ENCODE measurements at places on chromosomes 11 and 22. TPM values are rescaled to one million over a fixed set of nuclear protein-coding genes. Genes with fewer than 3 reads are reported as not detected.

The MIOX gene
- polyA plus RNA-seq, result not detected

The TBCEL gene
- polyA plus RNA-seq, result 2.9 TPM

The SPON1 gene
- 1.6 TPM for polyA plus RNA-seq

The NNMT gene
- polyA plus RNA-seq, result 1,851 TPM

The C11orf42 gene
- not detected for polyA plus RNA-seq

The OR1S2 gene
- polyA plus RNA-seq, result not detected

The RAB3IL1 gene
- polyA plus RNA-seq, result 1.7 TPM

The CCDC157 gene
- polyA plus RNA-seq, result 1.5 TPM

The INS gene
- polyA plus RNA-seq, result not detected

The KDM4D gene
- 0.63 TPM for polyA plus RNA-seq

The DGCR6 gene
- polyA plus RNA-seq, result 8.9 TPM

The IFT27 gene
- polyA plus RNA-seq, result 12.2 TPM

The TRIM48 gene
- polyA plus RNA-seq, result not detected

The CAPRIN1 gene
- 31.4 TPM for polyA plus RNA-seq

The ACR gene
- polyA plus RNA-seq, result not detected

The ABTB2 gene
- polyA plus RNA-seq, result 21.1 TPM

The CHRM1 gene
- polyA plus RNA-seq, result not detected

The TSPAN32 gene
- polyA plus RNA-seq, result 0.29 TPM

The RPS13 gene
- polyA plus RNA-seq, result 2,310 TPM

The VWCE gene
- 0.23 TPM for polyA plus RNA-seq

The WBP2NL gene
- not detected for polyA plus RNA-seq

The UCP3 gene
- 330 TPM for polyA plus RNA-seq

The PHOX2A gene
- polyA plus RNA-seq, result 0.07 TPM

The APLNR gene
- polyA plus RNA-seq, result 2.6 TPM

The TP53AIP1 gene
- not detected for polyA plus RNA-seq

The KCNQ1 gene
- polyA plus RNA-seq, result 0.52 TPM

The BRSK2 gene
- polyA plus RNA-seq, result 0.78 TPM

The WNT7B gene
- not detected for polyA plus RNA-seq

The KCNK7 gene
- polyA plus RNA-seq, result 1.4 TPM

The KRTAP5-9 gene
- not detected for polyA plus RNA-seq
